Thoracic aorta (tissue), 2 donors: ENCODE measurements at places on chromosomes 2 and 18.

DNA sequence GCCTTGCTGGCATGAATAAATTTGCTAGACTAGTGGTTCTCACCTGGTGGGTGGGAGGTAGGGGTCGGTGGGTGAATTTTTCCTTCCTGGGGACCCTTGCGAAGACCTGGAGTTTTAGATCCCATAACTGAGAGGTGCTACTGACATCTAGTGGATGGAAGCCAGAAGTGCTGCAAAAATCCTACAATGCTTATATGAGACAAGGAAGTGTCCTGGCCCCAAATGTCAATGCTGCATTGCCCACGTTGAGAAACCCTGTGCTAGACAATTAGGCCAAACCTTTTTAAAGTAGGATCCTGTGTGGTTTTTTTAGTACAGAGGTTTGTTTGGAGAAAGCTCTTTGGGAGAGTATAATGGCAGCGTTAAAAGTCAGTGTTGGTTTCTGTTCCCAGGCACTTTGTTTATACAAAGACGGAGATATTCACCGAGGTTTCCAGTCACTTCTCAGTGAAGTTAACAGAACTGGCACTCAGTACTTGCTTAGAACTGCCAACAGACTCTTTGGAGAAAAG is 9.6 kb downstream of the SERPINB8 start:
- DNase-seq: no peak

- no peak for DNase-seq
These were observed 96.9 kb downstream of the SETBP1 start for GRCh38 chr18:44777457-44778192.

DNA sequence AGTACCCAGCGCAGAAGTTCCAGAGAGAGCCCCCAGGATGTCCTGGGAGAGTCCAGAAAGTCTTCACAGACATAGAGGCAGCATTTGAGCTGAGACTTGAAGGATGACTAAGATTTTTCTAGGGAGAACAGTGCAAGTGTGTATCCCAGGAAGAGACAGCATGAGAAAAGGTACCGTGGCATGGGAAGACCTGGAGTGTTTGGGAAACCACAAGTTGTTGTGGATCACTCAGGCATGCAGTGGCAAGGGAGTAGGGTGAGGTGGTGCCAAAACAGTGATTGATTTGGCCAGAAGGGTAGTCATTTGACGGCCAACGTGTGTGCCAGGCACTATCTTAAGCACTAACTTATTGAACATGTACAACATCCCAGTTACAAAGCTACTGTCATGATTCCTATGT is 24.5 kb upstream of the KCNK3 start:
- no peak for DNase-seq

DNA sequence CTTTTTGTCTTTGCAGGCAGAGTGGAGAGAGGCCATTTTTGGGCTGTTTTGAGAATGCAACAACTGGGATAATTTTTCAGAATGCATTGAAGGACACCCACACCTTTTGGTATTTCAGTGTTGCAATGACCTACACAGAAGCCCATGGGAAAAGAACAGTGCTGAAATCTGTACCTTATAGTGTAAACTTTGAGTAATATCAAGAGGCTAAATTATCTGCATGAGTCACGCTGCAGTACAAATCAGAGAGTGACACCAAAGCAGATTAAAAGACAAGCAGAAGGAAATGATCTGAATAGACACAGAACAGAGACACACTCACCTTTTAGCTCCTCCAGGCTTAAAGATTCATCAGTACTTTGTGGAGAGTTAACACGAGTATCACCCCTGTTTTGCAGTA is 265.3 kb downstream of the PAX3 start:
- no peak for DNase-seq

- no peak for DNase-seq
These were observed 133.8 kb downstream of the ARL4C start for GRCh38 chr2:234363011-234363487.

DNA sequence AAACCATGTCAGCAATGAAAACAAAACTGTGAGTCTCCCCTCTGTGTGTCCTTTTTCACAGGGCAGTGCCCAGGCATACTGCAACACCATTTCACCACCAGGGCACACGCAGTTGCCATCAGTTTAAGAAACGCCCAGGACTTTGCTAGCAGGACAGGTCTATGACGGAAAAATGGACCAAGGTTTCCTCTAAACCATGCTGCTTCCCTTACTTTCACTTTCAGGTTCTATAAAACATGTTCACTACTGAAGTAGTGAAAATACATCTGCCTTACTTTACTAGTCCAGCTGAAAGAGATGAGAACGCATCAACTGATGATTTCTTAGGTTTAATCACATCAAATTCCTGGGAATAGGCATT is 110.5 kb downstream of the TCF4 start:
- DNase-seq: no peak

DNA sequence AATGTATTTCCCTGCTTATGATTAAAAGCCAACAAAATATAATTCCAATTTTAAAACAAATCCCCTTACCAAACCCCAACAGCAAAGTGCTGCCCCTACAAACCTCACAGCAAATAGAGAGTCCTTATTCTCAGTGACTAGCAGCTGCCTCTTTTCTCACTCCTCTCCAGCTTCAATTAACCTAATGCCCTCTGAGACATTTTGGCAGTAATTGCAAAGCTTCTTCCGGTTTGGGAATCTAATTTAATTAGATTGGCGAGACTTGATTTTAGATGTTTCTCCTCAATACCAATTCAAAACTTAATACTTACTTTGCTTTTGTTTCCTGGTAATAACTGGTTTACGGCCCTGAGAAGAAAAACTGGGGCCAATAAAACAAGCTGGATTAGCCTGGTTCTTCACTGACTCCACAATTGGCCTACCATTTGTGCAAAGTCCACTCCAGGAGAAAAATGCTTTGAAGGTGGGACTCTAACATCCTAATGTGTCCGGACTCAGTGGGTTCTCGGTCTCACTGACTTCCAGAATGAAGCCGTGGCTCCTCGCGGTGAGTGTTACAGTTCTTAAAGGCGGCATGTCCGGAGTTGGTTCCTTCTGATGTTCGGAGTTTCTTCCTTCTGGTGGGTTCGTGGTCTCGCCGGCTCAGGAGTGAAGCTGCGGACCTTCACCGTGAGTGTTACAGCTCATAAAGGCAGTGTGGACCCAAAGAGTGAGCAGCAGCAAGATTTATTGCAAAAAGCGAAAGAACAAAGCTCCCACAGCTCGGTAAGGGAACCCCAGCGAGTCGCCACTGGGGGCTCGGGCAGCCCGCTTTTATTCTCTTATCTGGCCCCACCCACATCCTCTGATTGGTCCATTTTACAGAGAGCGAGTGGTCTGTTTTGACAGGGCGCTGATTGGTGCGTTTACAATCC is 52.8 kb downstream of the SLC35F5 start:
- DNase-seq: no peak

DNA sequence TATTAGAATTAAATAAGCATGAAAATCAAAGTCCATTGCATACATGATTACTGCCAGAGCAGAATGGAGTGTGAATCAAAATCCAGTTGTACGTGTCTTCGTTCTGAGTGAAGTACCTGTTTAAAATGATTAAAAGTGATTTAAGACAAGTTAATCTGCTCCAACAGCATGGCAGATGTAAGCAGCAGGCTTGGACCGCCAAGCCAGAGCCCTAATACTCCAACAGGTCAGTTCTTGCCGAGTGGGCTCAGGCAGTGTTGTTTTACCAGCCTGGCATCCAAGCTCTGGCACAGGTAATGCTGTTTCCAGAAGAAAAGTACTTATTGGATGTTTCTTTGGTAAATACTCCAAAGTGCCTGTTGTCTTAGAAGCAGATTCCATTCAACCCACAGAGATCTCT is 171.4 kb upstream of the EPAS1 start:
- no peak for DNase-seq

DNA sequence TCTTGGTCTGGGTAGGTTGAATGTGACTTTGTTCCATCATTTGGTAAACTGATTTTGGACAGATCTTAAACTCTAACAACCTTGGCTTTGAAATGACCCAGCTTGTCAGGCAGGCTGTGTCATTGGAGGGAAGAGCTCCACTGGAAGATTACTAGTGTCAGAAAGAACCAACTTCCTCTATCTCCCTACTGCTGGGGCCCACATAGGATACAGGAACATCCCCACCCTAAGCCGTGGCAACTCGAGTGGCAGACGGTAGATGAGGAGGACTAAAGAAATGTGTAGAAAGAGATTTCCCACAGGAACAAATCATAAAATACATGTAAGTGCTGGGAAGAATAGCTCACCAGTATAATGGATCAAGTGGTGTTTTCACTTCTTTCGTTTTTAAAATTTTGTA is 4.3 kb upstream of the G6PC2 start:
- no peak for DNase-seq

DNA sequence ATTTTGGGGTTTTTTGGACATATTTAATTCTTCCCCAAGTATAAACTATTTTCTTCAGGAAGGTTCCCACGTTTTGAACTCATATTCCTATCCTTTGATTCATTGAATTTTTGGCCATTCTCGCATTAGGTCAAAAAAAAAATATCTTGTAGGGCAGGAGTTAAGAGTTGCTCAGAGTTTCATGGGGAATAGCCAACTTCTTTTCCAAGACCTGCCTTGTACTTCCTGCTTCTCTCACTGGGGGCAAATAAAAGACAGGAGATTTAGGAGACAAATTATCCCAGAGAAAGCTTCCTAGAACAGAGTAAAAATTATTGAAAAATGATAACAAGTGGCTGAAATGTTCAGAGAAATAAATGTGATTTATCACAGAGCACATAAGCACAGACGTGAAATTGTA is 55.2 kb upstream of the BCL11A start:
- no peak for DNase-seq

GRCh38 chr2:28316546-28317335 is 75.9 kb upstream of the FOSL2 start:
- DNase-seq: no peak

DNA sequence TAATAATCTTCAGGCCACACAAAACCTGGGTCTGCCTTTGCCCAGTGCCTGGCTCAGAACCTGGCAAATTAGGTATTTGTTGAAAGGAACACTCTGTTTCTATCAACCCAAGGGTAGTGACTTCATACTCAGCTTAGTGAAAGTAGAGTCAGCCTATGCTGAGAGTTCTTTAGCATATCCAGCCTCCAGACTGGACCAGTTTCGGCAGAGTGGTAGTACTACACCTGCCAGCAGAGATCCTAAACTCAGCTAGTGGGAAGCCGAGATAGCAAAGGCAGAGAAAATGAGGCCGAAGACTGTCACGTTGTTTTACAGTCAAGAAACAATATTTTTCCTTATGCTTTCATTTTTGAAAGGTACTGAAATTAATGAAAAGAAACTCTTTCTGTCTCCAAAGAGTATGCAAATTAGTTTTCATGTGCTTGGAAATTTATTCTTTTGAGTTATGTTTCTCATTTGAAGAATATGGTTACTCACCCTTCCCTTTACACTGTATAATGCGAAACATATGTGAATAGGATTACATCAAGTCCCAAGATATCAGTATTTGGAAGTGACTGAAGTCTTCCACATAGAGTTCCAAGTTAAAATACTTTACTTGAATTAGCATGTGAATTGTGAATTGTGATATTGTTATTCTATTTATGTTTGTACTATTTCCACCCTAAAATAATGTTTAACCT is 52.2 kb upstream of the UGP2 start:
- no peak for DNase-seq

GRCh38 chr2:156619021-156619539 is 182.9 kb downstream of the GPD2 start:
- no peak for DNase-seq

DNA sequence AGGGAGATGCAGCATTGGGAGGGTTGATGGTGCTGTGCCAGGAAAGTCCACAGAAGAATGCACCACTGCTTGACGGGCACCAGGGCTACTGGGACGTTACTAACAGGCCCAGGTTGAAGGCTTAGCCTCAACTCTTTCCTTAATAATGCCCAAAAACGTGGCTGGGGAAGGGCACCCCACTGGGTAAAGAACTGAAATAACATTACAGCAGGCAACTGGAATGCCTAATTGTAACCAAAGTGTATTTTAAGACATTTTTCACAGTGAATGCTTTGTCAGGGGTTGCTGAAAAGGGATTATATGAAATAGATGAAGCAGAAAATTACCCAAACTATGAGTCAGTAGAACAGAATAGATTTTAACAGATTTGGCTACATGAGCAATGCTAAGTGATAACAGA is 191.3 kb downstream of the CMPK2 start:
- no peak for DNase-seq

- DNase-seq: no peak
These were observed 137.0 kb upstream of the RBBP8 start for GRCh38 chr18:22796113-22796512.

- DNase-seq: no peak
These were observed 241.8 kb upstream of the RAB12 start for GRCh38 chr18:8367217-8367988.

DNA sequence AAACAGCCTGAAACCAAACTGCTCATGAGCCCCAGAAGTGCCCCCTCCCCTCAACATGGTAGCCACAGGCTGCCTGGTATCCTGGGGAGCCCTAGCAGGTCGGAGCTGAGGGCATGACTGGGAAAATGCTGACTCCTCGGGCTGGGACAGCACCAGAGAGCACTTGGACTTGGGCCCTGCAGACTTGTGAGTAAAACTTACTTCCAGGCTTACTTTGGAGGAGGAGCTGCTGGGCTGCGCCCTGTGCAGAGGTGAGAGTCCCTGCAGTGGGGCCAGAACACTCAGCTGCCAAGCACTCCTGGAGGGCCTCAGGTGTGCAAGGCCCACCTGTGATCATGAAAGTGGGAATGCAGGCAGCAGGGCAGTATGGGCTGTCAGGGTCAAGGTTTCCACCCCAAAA is 119.4 kb downstream of the SEPTIN10 start:
- no peak for DNase-seq

DNA sequence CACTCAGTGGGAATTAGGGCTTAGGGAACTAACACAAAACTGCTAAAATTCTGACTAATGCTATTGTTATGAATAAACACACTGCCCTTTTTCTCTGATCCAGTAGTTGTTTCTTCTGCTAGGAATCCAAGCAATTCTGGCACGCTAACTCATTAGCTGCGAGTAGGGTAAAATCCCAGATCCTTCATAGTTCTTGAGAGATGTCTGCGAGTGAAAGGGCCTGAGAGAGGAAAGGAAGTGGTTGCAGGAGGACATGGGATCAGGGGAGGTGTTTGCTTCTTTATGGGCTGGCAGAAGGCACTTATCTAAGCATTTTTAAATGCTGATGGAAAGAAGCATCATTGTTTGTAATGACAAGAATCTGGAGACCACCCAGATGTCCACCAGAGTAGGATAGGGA is 9.4 kb downstream of the MAP3K19 start:
- DNase-seq: no peak

DNA sequence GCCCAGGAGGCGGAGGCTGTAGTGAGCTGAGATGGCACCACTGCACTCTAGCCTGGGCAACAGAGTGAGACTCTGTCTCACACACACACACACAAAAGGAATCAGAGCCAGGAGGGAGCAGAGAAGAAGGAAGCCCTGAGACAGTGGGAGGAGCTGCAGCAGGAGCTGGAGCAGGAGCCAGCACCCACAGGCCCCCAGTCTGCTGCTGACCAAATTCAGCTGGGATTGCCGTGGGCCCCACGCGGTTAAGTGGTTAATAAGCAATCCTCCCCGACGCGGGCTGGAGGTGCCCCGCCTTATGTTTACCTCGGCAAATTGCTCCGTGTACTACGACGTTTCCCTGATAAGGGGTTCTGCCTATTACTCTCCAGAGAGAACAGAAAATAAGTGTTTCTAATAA is 265.3 kb downstream of the TWIST2 start:
- DNase-seq: no peak
